NCI-H2081 (cell line): ENCODE measurements at places on chromosomes 5 and 9.

- no peak for DNase-seq
These were observed 4.1 kb downstream of the PTCH1 start for GRCh38 chr9:95512709-95513095.

DNA sequence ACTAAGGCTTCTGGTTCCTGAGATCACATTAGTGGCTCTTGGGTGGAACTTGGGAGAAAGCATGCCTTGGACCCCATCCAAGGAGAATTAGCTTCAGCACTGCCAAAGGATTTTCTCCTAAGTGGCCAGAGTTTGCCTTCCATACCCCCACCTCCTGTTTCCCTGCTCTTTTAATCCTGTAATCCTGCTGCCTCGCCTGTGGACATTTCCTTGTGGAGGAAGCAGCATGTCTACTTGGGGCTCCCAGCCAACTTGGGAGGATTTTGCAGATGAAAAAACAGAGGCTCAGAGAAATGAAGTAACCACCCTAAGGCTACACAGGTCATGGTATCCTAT, 1.6 kb downstream of the ARSI start:
- DNase-seq = no peak

DNA sequence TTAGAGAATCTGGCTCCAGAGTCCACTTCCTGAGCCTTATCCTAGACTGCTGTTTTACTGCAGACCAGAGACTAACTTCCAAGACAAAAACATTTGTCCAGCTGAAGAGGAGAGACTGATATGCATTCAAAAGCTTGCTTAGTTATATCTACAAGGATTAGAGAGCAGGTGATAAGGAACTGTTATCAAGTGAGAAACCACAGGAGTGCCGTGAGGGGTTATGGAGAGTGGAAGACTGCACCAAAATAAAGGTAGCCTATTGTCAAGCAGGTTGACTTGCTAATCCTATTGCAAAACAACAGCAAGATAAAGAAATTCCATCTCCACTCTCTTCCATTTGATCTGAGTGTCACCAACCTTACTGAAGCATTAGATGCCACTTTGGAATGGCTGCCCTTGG, 139.1 kb downstream of the SCAMP1 start:
- DNase-seq = no peak

DNA sequence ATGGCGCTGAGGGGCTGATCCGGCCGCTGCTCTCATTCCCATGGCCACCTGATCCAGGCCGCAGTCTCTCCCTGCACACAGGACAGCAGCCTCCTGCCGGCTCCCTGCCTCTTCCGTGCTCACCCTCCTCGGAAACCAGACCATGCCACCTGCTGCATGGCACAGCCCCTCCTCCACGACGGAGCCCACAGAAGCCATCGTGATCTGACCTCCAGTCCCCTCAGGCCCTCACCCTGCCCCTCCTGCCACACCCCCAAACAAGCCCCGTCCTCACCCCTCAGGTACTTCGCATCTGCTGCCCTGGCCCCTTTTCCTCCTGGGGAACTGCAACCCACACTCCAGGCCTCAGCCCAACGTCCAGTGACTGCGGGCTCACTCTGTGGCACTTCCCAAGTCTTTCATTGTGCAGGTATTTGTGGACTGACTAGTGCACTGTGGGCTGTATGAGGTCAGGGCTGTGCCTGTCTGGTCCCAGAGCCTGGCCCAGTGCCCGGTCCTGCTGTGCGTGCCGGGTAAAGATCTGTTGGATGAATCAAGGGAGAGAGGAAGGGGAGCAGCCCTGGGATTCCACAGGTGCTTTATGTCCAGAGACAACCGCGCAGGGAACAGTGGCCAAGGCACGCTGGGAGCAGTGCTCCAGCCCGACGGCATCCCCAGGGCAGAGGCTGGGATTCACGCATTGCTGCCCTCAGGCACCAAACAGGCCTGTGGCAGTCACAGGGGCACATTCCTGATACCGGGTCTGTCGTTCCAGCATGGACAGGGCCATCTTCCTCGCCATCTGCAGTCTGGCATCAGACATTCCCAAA, 86.1 kb downstream of the ADAMTS2 start:
- no peak for DNase-seq

- no peak for DNase-seq
These were observed 3.5 kb downstream of the TAF1L start for GRCh38 chr9:32631991-32632390.

GRCh38 chr9:134435550-134436378, 109.5 kb downstream of the RXRA start:
- DNase-seq = no peak

GRCh38 chr5:181241393-181241975, 2.2 kb downstream of the RACK1 start:
- no peak for DNase-seq

- peak; percentile 99 for DNase-seq
These were observed 37.6 kb downstream of the ANKRD33B start for GRCh38 chr5:10601246-10602030.

DNA sequence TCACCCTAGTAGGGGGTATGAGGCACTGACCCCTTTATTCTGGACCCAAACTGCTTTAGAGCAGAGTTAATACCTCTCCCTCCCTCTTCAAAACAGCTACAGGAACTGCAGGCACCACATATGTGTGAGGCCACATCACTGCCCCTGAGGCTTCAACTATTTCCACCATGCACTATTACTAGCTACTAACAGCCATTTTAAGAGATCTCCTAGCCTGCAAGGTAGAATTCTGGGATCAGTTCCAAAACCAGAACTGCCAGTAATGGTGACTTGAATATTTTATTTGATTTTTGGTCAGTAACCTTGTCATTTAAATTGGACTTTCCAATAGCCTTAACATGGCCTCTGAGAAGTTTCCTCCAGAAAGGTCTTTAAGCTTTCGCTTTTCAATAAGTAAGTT, 55.3 kb upstream of the FSD1L start:
- DNase-seq = no peak

DNA sequence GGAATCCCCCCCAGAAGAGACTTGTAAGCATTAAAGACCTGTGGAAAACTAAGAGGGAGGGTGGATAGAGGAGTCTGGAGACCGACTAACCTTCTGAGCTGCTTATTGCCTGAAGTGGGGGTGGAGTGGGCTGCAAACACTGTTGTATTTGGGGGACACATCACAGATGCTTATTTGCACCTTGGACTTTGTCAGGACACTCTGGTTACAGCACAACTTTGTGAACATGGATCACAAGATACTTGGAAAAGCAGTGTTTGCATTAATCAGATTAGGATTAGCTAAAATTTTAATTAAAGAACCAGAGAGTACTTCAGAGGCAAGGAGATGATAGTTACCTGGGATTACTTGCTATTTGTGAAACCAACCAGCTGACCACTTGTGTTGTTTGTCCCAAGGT, 30.9 kb downstream of the TMC1 start:
- DNase-seq = no peak

- DNase-seq = no peak
These were observed 190.5 kb downstream of the ADAMTS12 start for GRCh38 chr5:33701251-33701650.

- DNase-seq = no peak
These were observed 4.3 kb downstream of the FYB1 start for GRCh38 chr5:39214912-39215709.

- peak; percentile 9 for DNase-seq
These were observed 306.7 kb downstream of the PDE4D start for GRCh38 chr5:59586841-59587240.

DNA sequence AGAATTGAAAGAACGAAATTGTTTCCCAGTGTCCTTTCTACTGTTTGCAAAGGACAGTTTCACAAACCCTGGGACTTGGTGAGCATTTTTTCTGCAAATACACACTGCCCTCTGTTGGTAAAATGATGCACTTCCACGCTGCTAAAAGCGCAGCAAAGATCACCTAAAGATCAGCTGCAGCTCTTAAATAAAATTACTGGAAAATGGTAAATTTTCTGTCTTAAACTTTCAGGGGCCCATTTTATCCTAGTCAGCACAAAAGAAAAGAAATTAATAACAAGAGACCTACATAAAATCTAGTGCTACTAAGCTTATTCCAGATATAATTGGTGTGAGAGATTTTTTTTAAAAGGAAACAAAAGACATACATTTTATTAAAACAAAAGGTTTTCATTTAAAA, 566.0 kb downstream of the CAAP1 start:
- DNase-seq = peak; percentile 80

DNA sequence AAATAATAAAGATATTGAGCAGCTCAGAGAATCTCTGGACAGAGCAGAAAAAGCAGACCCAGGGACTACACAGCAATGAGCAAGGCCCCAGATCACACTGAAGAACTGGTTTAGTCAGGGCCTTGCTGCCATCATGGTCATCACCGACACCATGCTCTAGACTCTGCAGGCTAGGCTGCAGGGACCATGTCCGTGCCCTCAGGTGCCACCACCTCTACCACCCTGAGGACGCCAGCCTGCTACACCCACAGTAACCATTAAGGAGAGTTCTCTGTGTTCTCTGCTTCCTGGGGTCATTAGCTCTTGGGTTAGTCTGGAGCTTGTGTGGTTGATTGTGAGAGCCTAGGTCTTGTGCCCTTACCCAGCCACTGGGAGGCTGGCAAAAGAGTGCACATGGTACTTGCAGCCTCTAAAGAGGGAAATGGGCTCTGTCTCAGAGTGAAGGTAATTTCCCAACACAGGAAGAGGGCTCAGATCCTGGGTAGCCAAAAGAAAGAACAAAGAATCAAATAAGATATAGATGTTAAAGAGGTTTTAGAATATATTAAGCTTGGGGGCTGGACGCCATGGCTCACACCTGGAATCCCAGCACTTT, 31.9 kb upstream of the JADE2 start:
- DNase-seq = no peak

DNA sequence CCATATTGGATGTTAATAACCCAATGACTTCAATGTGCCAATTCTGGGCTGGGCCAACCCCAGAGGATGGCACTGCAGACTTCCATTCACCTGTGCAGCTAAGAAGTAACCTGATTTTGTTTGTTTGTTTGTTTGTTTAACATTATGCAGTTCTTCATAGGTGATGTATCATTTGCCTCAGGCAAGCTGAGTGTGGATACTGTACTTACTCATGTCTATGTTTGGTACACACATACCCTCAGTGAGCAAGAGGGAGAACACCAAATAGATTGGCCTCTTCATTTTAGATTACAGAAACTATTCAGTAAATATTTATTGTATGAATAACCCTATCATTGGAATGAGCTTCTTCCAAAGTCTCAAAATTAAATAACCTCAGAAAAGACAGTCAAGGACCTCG, 180.2 kb upstream of the SMC2 start:
- no peak for DNase-seq

DNA sequence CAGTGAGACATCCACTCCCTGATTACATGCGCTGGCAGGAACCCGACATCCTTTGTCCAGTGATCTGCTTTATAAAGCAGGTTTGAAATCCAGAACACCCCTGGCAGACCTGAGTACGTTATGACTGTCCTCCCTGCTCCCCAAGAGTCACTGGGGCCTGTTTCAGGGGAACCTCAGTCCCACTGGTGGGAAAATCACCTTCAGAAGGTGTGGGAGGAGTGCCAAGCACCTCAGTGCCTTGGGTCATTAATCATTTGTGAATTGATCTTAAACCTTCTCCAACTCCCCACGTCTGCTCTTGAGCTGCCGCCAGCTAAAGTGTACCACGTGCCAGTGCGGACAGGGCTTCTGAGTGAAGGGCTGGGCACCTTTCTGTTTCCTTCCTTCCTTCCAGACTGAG, 16.2 kb downstream of the SLC6A3 start:
- DNase-seq = no peak

- no peak for DNase-seq
These were observed 13.4 kb upstream of the TCOF1 start for GRCh38 chr5:150343994-150344631.
